ENCODE measurements at places on chromosomes 4 and X.

GRCh38 chrX:20591246-20591645, 324.5 kb upstream of the RPS6KA3 start:
- DNase-seq = no peak

GRCh38 chrX:151099001-151099400, 77.4 kb upstream of the GPR50 start:
- DNase-seq = no peak

- no peak for DNase-seq
Measured at GRCh38 chrX:45862801-45863200, 662.1 kb upstream of the DIPK2B start.

- no peak for DNase-seq
Measured at GRCh38 chr4:38125816-38126215, 165.6 kb downstream of the PTTG2 start.

DNA sequence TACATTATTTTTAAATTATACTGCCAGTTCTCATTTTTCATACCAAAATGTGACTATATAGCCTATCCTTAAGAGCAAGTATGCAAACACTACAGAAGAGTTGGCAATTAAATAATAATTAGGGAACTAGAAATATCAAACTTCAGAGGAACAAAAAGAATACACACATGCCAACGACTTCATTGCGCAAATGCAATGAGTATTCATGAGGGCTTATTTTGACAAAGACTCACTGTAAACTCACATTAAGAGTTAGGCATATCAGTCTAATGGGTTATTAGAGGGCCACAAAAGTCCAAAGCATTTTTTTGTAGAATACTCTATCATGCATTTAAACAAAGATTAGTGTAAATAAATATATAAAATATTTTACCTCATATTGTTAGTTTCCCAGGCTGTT, 31.6 kb downstream of the SLC10A7 start:
- DNase-seq = no peak

GRCh38 chr4:115234405-115235093, 121.1 kb upstream of the NDST4 start:
- no peak for DNase-seq

DNA sequence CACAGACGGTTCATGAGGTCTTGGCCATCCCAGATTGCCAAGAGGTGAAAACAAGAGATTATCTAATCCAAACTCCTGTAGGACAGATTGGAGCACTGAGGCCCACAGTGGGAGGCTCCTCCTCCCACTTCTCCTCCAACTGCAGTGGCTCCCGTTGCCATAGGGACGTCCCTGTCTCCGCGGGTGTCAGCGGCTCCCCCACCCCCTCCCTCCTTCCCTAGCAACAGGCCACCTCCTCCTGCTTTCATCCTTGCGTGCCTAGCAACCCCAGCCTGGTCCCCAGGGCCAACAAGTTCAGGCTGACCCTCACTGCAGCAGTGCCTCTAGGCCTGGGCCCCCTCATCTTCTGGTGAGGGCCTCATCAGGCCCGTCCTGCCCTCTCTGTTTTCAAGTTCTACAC, 6.8 kb upstream of the IQSEC2 start:
- peak; percentile 5 for DNase-seq

DNA sequence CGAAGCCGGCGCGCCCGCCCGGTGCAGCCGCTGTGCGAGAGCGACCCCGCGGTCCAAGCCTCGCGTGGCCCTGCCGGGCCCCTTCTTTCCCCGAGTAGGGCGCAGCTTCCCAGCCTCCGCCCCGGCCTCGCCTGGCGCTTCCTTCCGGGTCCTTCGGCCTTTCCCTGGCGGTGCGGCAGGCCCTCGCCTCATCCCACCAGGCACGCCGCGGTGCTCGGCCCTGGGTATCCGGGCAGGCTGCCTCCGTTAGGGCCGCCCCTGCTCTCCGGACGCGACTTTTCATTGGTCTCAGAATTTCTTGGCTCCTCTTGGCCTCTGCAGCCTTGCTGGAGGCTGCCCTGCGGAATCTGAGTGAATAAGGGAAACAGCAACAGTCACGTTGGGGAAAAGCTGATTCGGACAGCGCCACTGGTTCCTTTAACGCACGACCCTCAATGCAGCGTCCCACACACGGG, 429 bp downstream of the UVSSA start:
- DNase-seq = no peak

DNA sequence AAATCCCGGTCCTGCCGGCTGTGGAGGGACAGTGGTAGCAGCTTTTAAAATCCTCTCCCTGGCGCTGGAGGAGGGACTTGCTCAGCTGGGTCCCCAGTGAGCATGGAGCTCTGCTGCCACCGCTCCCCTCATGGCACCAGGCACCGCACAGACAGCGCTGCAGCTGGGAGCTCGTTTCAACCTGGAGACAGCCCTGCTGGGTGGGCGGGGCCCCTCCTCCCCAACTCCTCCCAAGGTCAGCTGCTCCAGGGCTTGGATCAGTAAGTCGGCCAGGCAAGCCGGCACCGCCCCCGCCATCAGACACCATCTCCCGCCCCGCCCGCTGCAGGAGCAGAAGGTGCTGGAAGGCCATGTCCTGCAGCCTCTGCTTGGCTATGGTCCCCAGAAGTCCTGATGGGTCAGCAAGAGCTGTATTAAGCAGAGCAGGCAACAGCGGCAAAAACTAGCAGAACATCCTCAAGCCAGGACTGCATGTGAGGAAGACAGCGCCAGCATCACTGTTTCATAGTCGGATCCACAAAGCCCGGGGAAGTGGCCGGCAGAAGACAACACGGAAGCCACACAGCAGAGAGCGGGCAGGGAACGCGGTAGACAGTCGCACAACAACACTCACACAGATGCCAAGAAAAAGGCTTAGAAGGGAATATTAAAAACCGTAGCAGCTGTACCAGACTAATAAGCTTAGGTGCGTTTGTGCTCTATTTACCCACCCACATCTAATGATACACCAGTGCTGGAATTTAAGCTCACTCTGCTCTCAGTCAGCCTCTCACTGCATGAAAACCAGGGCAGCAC, 16.2 kb downstream of the ZFYVE28 start:
- DNase-seq = no peak

DNA sequence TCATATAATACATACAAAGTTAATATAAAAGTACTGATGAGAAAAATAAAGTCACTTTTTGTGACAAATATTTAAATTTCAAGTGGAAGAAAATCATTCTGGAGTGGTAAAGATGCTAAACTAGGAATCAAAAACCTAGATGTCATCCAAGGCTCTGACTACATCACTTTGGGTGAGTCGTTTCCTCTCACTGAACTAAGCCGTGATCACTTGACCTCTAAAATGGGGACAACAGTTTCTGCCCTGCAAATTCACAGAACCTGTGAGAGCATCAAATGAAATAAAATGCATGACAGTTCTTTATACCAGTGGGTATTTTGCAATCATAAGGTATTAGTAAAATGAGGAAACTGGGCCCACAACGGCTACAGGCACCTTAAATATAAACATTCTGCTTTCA, 63.8 kb downstream of the PRDM5 start:
- DNase-seq = no peak

DNA sequence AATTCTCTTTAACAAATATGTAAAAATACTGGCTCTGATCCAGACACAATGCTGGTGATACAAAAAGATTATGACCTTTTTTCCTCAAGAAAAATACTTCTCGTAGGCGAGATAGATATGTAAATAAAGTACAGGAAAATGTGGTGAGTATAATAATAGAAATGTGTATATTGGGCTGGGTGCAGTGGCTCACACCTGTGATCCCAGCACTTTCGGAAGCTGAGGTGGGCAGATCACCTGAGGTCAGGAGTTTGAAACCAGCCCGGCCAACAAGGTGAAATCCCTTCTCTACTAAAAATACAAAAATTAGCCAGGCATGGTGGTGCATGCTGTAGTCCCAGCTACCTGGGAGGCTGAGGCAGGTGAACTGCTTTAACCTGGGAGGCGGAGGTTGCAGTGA, 55.0 kb downstream of the MRPL1 start:
- no peak for DNase-seq

DNA sequence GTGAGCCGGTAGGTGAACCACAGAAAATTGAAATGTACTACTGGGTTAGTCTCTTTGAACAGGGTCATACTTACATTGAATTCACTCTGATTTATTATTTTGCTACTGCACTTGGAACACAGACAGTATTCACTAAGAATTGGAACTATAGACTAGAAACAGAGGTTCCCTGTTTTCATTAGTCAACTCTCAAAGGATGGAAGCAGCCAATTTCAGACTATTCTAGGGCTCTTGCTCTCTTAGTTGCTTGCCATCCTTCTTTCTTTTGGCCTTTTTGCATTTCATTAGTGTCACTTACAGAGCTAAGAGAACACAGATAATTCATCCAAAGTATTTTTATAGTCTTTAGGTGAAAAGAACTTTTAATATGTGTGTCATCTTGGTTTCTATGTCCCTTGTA, 52.6 kb downstream of the SHROOM3 start:
- no peak for DNase-seq

- no peak for DNase-seq
Measured at GRCh38 chr4:110505440-110505839, 29.5 kb downstream of the ENPEP start.

DNA sequence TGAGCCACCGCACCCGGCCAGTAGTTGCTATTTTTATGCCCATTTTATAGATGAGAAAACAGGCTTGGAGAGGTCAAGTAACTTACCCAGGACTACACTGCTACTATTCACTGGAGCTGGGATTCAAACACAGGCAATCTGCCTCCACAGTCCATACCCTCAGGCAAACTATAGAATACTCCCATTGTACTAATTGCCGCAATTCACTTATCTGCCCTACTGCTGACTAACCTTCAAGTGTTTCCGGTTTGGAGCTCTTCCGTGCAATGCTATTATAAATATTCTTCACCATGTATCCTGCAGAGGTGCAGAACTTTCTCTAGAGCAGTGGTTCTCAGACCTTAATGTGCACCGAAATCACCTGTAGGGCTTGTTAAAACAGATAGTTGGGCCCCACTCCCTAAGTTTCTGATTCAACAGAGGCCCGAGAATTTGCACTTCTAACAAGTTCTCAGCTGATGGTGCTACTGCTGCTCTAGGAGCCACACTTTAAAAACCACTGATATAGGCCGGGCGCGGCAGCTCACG, 1.9 kb upstream of the G3BP2 start:
- no peak for DNase-seq

GRCh38 chr4:94127707-94128328, 79.8 kb upstream of the SMARCAD1 start:
- DNase-seq = no peak

DNA sequence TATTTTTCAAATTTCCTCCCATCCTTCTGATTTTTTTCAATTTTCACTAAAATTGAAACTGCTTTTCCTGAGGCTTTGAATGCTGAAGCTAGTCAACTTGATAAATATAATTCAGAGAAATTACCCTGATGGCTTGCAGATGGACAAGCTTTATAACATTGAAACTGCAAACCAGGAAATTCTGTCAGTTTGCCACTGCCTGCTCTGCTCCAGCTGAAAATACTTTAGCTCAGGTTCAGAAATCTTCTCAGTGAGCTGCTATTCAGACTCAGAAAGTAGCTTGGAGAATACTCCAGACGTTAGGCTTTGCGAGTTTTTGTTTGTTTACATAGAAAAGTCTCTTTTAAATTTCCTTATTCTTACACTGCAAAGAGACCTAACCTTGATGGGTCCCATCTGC, 1574.7 kb downstream of the STIM2 start:
- no peak for DNase-seq

GRCh38 chrX:120718969-120719368, 89.1 kb upstream of the C1GALT1C1 start:
- no peak for DNase-seq

DNA sequence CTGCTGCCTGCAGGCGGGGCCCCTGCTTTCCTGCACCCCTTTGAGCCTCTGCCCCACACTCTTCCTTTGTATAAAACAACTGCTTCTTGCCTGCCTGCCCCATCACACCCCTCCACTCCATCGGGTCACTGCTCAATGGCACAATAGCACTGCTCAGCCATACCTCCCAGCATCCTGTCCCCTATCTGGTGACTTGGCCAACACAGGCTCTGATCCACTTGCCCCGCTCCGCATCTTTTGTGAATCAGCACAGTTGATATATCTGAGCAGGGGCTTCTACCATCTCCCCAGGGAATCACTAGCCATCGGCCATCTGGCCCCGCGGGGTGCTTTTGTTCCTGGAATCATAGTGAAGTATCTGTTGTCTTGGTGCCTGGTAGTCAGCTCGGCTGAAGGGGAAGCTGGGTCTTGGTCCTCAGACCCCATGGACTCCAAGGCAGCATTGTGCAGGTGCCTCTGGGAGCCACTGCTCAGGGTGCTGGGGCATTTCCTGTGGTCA, 45.3 kb downstream of the MAP7D3 start:
- DNase-seq = no peak

DNA sequence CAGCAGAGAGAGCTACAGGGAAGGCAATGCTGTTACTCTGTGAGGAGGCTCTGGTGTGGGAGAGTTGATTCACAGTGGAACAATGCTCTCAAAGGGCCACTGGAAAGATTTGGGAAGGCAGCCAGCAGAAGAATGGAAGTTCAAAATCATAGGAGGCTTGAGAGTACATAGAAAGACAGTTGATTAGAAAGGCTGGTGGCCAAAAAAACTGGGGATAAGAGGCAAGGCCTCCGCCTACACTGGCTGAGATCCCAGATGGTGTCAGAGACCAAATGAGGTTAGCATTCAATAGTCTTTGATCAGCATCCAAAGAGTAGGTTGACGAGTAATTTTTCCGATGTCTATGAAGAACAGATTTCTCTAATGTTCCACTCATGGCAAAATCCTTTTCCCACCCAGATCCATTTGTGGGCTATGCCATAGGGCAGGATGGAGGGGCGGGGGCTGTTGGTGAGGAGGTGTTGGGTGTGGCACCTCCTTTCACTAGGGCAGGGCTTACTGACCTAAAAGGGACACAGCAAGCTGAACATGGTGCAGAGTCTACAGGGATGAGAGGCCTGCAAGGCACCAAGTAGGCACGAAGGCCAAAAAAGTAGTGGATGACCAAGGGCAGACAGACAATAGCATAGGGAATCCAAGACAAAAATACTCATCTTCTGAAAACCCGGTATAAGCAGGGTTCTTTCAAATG, 15.1 kb downstream of the TEC start:
- no peak for DNase-seq

DNA sequence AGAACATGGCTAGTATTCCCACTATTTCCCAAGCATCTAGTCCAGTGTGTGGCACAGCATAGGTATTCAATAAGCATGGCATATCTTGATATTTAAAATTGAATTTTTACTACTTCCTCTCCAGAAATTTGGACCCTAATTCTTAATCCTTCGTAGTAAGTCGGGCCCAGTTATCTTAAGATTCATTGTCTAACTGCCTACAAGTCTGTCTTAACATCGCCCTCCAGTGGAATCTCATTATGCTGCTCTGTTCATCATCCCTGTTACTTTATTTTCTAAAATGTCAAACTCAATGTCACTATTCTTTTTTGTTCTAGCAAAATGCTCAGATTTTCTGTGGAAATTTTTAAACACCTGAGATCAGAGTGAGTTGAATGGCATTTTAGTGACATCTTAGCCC, 606.2 kb downstream of the KLHL13 start:
- no peak for DNase-seq

GRCh38 chr4:181702864-181703495, 540.2 kb upstream of the TENM3 start:
- no peak for DNase-seq

GRCh38 chr4:44448521-44449461, at the start of gene KCTD8:
Gene KCTD8, minus strand, starts transcription at chr4:44448809.
- DNase-seq = peak; percentile 6

- no peak for DNase-seq
Measured at GRCh38 chr4:12584116-12584875, 899.8 kb downstream of the RAB28 start.

Measured in central memory CD4-positive, alpha-beta T cell (primary cell).